ENCODE measurements at places on chromosomes 11 and 22.
A peak's percentile ranks its signal among the peaks of the same experiment; 100 is the strongest.

- DNase-seq = no peak
Observed at GRCh38 chr11:8744423-8744822, 61.8 kb downstream of the RPL27A start.

DNA sequence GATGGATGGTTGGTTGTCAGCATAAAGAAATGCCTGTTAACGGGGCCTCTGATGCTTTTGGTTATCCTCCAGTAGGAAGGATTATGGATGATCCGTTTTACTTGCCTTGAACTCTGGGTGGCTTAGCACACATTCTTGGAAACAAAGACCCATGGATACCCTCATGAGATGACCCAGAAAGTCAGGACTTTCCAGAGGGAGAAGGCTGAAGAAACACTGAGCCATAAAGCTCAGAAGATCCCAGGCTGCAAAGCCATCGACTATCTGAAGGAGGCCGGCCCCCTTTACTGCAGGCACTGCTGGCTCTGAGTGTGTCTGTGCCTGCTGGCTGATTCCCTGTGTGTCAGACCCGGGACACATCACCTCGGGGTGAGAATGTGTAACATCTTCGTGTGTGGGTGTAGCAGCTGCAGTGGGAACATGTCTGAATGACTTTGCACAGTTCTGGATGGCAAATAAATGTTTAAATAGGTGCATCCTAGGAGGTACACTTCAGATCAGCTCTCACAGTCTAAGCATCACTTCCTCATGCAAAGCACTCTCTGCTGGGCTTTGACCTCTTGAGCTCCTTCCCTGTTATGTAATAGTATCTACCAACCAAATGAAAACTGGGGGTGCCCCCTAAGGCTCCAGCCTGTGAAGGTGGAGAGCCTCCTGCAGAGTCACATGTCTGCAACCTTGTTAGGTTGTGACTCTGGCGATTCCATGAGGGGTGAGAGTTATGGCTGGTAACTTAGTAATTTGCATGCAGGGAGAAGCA, 1084.9 kb downstream of the TBC1D22A start:
- DNase-seq = no peak

- no peak for DNase-seq
Observed at GRCh38 chr11:72641522-72642042, 32.6 kb downstream of the PDE2A start.

- DNase-seq = no peak
Observed at GRCh38 chr22:24428751-24429410, 1.5 kb downstream of the ADORA2A start.

- no peak for DNase-seq
Observed at GRCh38 chr22:24177045-24177444, 4.2 kb upstream of the SUSD2 start.

GRCh38 chr11:96191752-96192151, 151.2 kb downstream of the MAML2 start:
- no peak for DNase-seq

DNA sequence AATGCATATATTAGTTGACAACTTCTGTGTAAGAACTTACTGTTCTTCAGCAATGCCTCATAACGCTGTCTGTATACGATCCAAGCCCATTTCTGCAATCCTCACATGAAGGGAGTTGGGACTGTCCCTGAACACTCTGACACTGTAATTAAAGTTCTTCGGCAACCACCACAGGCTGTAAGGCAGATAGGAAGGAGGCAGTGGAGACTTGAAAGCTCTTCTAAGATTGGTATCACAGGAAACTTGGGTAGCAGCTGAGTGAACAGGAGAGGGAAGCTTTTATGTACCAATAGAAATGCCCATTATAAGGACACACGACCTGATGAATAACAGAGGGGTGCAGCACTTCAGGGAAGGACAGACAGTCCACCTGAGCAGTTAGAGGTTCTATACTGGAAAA, 12.0 kb upstream of the GAB2 start:
- DNase-seq = no peak

DNA sequence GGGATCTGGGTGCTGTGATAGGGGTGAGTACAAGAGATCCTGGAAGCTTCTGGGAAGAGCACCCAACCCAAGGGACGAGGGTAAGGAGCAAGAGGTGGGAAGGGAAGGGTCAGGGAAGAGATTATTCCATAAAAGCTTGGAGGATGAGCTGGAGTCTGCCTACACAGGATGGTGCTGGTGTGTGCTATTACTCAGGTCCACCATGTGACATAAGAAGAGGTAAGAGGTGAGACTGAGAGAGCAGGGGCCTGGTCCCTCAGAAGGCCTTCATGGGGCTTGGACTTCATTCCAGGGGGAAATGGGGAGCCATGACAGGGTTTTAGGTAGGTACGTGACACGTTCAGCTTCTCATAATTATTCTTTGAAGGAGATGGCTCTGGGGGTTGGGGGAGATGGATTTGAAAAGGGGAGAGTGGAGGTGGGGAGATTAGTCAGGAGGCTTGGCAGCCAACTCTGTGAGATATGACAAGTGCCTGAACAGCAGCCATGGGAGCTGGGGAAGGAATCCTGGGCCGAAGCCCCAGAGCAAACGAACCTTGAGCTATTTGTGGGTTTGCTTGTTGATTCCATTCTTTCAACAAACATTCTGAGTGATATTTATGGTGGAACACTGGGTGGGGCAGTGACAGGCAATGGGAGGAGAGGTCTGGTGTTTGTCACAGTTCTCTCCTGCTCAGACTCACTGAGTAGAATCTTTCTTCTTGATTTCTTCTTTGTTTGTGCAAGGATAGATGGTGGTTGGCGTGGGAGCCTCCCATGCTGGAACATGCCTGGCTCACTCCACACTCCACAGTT, 11.2 kb upstream of the NCAM1 start:
- no peak for DNase-seq

- no peak for DNase-seq
Observed at GRCh38 chr22:42862045-42862734, 5.1 kb upstream of the ARFGAP3 start.

- DNase-seq = no peak
Observed at GRCh38 chr11:61163714-61164605, 2.7 kb upstream of the VPS37C start.

DNA sequence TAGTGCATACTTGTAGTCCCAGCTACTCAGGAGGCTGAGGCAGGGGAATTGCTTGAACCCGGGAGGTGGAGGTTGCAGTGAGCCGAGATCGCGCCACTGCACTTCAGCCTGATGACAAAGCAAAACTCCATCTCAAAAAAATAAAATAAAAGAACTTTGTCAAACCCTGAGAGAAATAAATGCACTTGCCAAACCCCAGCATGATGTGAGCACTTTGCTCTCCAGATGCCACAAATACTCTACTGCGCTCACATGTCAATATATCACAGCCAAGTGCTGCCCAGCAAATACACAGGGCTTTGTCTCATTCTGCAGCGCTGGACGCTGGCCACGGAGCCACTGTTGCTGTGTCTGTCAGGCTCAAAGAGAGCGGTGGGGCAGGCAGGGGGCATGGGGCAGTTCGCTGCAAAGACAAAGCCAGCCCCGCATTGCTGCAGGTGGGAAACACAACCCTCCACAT, 45.1 kb downstream of the AHNAK start:
- DNase-seq = peak; percentile 61

GRCh38 chr11:86760577-86760976, 39.8 kb upstream of the PRSS23 start:
- DNase-seq = no peak

- no peak for DNase-seq
Observed at GRCh38 chr11:121711236-121711635, 258.5 kb upstream of the SORL1-AS1 start.

GRCh38 chr22:38080850-38081635, 2.9 kb downstream of the SLC16A8 start:
- DNase-seq = no peak

GRCh38 chr11:63567044-63567840, 4.1 kb upstream of the PLAAT2 start:
- DNase-seq = peak; percentile 65

GRCh38 chr11:16987205-16987568, 27.0 kb downstream of the PLEKHA7 start:
- no peak for DNase-seq

DNA sequence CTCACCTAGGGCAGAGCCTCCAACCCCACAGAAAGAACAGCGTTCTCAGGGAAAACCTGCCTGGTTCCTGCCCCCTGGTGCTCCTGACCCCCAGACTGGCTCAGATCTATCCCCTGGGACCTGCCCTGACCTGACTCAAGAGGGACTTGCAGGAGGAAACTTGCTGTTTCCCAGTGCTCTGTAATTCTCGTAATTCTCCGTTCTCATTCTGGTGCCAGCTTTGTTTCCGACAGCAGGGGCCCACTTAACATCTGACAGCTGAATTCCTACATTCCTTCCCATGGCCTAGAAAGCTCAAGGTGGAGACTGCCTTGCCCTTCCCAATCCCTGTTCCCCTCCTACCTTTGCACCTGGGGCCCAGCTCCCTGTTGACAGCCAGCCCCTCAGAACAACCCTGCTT, 12.5 kb upstream of the CSF2RB start:
- no peak for DNase-seq

- DNase-seq = no peak
Observed at GRCh38 chr11:45298718-45299117, 12.6 kb upstream of the SYT13 start.

DNA sequence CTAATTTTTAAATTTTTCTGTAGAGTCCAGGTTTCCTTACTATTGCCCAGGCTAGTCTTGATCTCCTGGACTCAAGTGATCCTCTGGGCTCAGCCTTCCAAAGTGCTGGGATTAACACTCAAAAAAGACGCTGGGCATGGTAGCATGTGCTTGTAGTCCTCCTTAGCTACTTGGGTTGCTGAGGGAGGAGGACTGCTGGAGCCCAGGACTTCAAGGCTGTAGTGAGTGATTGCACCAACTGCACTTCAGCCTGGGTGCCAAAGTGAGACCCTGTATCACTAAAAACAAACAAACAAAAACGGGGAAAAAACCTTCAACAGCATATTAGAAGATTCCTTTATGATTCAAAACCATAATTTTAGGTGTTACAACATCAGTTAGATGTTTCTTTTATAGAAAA, 44.6 kb downstream of the RSF1 start:
- DNase-seq = no peak

DNA sequence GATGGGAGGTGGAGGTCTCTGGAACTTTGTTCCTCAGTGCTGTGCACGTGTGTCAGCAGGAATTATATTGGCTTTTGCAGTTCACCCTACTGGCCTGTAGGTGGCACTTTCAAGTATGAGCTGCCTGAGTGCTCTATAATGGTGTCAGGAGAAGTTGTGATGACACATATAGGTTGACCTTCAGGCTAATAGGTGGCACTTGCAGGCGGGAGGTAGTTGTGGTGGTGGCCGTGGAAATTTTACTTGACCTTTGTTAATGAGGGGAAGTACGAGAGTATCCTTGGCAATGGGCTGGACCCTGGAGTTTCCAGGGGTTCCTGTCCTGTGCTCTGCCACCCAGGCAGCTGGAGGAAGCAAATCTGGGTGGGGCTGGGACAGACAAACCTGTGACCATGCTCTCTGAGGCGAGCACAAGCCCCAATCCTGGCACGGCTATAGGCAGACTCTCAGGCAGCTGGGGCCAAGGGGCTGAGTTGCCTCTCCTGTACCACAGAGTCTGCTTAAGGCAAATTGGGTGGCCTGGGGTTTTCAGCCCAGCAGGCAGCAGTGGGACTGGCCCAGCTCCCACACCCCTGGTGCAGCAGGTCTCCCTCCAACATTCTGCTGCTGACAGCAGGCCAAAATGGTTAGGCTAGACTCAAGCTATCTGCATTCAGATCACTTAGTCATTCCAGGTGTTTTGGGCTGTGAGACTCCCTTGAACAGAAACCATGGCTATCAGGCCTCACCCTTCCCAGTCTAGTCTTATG, 147.5 kb upstream of the CTSC start:
- no peak for DNase-seq

- no peak for DNase-seq
Observed at GRCh38 chr11:20126724-20127123, 33.6 kb downstream of the DBX1 start.

DNA sequence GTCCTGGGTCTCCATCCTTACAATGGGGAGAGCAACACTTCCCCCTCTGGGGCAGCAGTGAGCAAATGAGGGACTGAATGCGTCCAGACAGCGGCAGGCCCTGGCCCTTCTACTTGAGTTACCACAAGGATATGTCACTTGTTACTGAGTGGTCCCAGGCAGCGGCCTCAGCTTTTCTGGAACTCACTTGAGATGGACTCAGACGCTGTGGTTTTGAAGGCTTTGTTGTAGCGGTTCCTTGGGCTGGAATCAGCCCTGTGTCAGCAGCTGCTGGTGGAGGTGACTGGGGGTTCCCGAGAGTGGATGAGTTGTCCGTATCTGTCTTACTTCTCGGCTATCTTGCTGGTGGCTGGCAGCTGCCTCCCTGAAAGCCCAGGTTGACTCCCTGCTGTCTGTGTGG, 77.0 kb downstream of the MICAL2 start:
- no peak for DNase-seq

DNA sequence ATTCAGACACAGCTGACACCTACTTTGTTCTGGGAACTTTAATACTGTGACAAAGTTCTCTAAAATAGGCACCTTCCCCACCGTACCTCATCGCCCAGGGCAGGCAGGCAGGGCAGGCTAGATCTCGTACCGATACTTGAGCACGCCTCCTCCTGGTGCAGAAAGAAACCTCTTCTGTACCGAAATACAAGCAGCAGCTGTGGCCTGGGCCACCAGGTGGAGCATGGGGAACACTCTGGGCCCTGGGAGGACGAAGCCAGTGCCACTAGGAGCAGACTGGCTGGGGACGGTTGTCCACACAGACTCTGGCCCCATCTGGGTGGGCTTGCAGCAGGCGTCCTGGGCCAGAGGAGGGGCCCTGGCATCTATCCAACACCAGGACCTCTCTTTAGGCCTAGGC, 12.8 kb downstream of the PMM1 start:
- DNase-seq = no peak

DNA sequence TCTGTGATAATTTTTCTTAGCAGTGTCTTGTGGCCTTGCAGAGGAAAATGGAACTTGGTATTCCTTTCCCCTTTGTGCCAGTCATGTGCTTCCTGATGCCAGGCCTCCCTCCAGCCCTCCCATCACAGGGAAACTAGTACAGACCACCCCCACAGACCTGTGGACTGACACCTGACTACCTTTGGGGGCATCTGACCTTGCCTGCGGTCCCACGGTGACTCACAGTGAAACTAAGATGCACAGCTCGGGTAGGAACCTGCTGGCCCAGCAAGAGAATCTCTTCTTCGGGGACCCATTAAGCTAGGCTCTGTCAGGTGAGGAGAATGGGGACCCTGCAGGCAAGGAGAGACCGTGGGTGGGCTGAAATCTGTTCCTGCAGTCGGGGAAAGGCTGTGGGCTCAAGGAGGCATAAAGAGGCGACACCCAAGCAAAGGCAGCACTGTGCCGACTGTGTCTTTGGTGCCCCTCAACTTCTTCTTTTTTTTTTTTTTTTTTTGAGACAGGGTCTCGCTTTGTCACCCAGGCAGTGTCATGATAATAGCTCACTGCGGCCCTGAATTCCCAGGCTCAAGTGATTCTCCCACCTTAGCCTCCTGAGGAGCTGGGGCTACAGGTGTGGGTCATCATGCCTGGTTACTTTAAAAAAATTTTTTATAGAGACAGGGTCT, 20.8 kb upstream of the PEX26 start:
- DNase-seq = no peak

- DNase-seq = peak; percentile 48
Observed at GRCh38 chr11:26331911-26332571, at the start of gene ANO3. TSS of gene ANO3 (plus strand) at chr11:26332130. CDS start at chr11:26332276, 146 bp downstream.

- peak; percentile 29 for DNase-seq
Observed at GRCh38 chr11:88979641-88980040, 86.1 kb downstream of the GRM5 start.

Data from stromal cell of bone marrow (primary cell).